ENCODE measurements at places on chromosomes 13 and 19.

- no peak for DNase-seq
These were observed 556 bp downstream of the CACTIN start for GRCh38 chr19:3625996-3626472.

DNA sequence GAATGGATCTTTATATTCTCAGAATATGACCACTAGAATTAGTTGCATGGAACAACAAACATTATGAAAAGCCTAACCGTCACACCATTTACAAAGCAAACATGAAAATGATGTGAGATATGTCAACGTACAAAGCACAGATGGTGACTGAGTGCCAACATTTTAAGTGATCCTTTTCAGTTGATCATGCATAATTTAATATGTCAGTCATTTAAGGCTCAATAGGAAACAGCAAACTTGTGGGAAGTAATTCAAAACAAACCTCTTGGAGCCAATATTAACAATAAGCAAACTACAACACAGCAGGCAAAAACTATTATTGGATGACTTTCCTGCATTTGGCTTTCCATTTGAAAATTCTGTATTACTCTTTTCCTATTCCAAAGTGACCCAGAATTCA lies 277.6 kb downstream of the SLITRK6 start:
- no peak for DNase-seq

GRCh38 chr13:80901530-80901929 lies 560.6 kb upstream of the SPRY2 start:
- no peak for DNase-seq

GRCh38 chr13:66657165-66657881 lies 572.8 kb downstream of the PCDH9 start:
- no peak for DNase-seq

GRCh38 chr13:39951301-39951700 lies 295.8 kb downstream of the COG6 start:
- DNase-seq = no peak

Data from CD8-positive, alpha-beta T cell (primary cell).